ENCODE measurements at places on chromosomes 1 and 21. TPM values are rescaled to one million over a fixed set of nuclear protein-coding genes. Genes with fewer than 3 reads are reported as not detected.

The SLC5A9 gene
- total RNA-seq: not detected

The PADI2 gene
- 0.16 TPM for total RNA-seq

The CELA2A gene
- not detected for total RNA-seq

The SPATA17 gene
- total RNA-seq: 2.5 TPM

DNA sequence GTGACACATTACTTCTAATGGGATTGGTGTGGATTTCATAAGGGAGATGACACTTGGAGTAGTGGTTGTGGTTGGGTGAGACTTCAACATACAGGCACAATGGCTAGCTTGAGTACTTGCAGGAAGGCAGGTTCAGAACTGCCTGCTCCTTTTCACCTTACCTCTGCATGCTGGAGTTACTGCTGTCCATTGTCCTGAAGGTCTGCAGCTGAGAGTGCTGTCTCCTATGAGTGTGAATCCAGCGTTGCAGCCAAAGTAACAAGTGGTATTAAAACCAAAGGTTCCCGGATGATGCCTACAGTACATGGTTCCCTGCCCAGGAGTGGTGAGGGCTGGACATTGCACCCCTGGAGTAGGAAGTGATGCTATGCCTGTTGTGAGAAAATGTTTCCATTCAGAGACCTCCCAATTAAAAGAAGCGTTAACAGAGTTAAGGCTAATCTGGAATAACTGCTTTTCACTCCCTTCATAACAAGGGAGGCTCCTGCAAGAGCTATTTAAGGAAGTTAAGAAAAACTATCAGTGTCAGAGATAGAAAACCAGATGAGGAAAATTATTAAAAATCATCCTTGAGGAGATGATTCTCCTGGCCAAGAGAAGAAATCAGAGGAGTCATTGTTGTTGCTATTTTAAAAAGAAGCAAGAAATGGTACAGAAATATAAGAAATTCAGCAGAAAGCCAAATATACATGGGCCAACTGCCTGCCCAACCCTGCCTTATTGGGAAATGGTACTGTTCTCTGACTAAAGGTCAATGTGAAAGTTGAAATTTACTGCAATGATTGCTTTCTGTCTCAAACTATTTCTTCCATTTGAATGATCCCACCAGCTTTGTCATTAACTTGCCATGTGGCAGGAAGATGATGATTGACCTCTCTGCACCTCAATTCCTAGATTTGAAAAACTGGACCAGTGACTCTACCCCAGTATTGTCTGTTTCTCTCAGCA is 9.8 kb upstream of the F5 start:
- no peak for DNase-seq
- H3K4me1 ChIP-seq: no peaks in the 10 kb centered on the region
- no peaks in the 10 kb centered on the region for H3K36me3 ChIP-seq

DNA sequence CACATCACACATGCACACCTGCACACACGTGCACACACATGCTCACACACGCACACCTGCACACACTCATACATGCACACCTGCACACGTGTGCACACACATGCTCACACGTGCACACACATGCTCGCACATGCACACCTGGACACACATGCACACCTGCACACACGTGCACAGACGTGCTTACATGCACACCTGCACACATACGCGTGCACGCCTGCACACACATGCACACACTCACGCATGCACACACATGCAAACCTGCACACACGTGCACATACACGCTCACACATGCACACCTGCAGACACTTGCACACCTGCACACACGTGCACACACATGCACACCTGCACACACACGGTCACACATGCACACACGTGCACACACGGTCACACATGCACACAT is 32.6 kb downstream of the CFAP74 start:
- no peaks in the 10 kb centered on the region for H3K36me3 ChIP-seq
- H3K4me1 ChIP-seq: no peaks in the 10 kb centered on the region
- no peak overlapping the region for H3K27ac ChIP-seq
- no peak overlapping the region for H3K4me3 ChIP-seq
- DNase-seq: no peak

DNA sequence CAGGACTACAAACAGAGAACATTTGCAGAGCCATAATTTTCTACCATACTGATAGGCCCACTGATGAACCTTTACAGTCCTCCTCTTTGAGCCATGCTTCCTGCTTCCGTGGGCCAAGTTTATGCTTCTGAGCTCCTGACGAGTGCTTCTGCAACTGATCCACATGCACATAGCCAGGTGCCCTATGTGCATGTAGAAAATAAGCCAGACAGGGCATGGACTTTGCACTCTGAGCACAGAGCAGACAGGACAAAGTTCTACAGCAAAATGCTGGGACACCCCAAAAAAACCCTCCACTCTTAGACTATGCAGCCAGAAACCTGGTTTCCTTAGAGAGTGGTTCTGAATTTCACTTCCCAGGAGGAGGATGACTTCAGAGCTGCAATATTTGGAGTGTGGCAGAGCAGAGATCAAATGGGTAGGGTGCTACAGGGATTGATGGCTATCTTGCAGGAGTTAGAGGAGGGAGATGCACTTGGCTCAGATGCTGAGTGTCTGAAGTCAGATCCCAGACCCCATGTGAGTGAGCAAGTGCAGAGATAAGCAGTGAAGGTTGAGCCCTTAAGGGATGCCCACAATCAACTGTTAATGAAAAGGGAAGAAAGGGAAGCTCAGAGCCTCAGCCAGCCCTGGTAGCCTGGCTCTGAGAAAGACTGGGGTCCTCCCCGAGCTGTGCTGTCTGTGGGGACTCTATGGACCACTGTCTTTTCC is 230.9 kb downstream of the DUSP10 start:
- DNase-seq: no peak
- peaks cover 9% of the 10 kb centered on the region for H3K27me3 ChIP-seq
- no peaks in the 10 kb centered on the region for H3K4me1 ChIP-seq
- H3K36me3 ChIP-seq: no peaks in the 10 kb centered on the region
- H3K27ac ChIP-seq: no peak overlapping the region

DNA sequence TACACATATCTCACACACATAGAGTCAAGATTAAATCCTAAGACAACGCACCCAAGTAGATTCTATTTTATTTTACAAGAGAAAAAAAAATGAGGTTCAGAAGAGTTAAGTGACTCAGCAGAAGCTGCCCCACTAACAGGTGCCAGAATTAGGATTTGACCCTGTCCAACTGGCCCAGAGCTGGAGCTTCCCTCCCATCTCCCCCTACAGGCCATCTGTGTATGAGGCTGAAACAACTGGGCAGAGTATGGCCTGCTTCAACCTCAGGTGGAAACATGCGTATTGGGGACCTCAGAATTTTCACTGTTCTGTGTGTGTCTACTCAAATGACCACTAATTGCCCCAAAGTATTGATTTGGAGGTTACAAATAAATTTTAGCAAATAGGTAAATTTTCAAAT is 29.9 kb downstream of the PSMG1 start:
- DNase-seq: no peak
- H3K36me3 ChIP-seq: peaks cover 3% of the 10 kb centered on the region
- peaks cover 3% of the 10 kb centered on the region for H3K4me1 ChIP-seq
- no peak overlapping the region for H3K27ac ChIP-seq
- no peak overlapping the region for H3K4me3 ChIP-seq

DNA sequence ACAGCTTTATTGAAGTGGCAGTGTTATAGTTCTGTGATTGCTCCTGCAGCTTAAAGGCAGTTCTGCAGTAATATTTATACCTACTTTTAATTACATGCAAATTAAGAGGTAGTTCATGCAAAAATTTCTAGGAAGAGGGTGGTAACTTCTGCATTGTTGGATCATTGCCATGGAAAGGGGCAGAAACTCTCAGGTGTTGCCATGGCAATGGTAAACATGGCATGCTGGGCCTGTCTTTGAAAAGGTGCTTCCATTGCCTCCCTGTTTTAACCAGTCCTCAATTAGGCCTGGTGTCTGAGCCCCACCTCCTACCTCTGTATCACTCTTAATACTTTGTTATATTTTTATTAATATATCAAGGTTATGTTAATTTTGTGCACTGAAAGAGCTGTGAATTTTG is 104.7 kb downstream of the DISC1 start:
- no peak overlapping the region for H3K27ac ChIP-seq
- H3K27me3 ChIP-seq: no peaks in the 10 kb centered on the region
- no peak for DNase-seq
- H3K36me3 ChIP-seq: peaks cover 6% of the 10 kb centered on the region
- H3K4me3 ChIP-seq: no peak overlapping the region

DNA sequence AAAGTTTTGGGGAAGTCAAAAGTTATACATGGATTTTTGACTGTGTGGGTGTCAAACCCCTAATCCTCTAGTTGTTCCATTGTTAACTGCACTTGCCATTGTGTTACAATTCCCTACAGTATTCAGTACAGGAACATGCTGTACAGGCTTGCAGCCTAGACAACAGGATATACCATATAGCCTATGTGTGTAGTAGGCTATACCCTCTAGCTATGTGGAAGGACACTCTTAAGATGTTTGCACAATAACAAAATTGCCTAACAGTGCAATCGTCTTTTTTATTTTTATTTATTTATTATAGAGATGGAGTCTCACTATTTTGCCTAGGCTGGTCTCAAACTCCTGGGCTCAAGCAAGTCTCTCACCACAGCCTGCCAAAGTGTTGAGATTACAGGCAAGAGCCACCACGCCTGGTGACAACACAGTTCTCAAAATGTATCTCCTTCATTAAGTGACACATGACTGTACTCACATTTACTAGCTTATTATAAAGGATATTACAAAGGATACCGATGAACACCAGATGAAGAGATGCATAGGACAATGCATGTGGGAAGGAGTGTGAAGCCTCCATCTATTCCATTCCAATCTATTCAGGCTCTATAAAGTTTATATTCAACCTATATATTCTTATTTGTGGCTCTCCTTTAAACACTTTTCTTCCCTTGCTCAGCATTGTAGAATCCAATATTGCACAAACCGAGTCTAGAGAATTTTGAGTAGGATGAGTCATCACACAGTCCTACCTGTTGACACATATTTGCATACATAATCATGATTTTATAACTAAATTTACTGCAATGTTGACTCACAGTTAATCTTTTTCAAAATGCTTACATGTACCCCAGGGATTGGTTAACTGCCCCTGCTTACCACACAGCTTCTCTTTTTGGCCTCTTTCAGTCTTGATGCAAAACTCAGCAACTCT is 28.4 kb upstream of the CEP350 start:
- no peaks in the 10 kb centered on the region for H3K36me3 ChIP-seq
- no peaks in the 10 kb centered on the region for H3K27me3 ChIP-seq
- peaks cover 17% of the 10 kb centered on the region for H3K4me1 ChIP-seq
- H3K4me3 ChIP-seq: no peak overlapping the region
- DNase-seq: no peak

GRCh38 chr1:21534674-21535378 is 25.6 kb downstream of the ALPL start:
- H3K27me3 ChIP-seq: peaks cover 7% of the 10 kb centered on the region
- peak; percentile 28 for DNase-seq
- H3K27ac ChIP-seq: no peak overlapping the region
- peaks cover 8% of the 10 kb centered on the region for H3K4me1 ChIP-seq
- H3K36me3 ChIP-seq: no peaks in the 10 kb centered on the region

DNA sequence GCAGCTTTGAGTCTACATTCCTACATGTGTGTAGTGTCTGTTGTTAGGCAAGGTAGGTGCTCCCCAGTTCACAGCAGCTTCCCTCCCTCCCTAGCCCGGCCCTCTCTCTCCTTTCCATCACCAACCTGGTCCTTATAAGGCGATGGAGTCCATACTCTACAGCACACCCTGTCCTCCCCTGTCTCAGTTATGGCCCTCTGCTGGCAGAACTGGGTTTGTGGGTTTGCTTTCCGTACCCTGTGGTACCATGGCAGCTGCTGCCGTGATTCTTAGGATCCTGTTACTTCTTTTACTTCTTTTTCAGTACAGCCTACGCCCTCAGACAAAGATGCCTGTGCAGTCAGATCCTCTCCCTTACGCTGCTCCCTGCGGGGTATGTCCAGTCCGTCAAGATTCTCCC is 31.7 kb downstream of the AK5 start:
- no peak for DNase-seq
- H3K27ac ChIP-seq: no peak overlapping the region
- peaks cover 4% of the 10 kb centered on the region for H3K4me1 ChIP-seq
- H3K27me3 ChIP-seq: no peaks in the 10 kb centered on the region
- H3K4me3 ChIP-seq: no peak overlapping the region

- no peak overlapping the region for H3K27ac ChIP-seq
- peaks cover 19% of the 10 kb centered on the region for H3K4me1 ChIP-seq
- no peak for DNase-seq
- H3K4me3 ChIP-seq: no peak overlapping the region
- H3K27me3 ChIP-seq: no peaks in the 10 kb centered on the region
- no peaks in the 10 kb centered on the region for H3K36me3 ChIP-seq
Measured at GRCh38 chr1:109198745-109199144, 15.0 kb upstream of the SARS1 start.

GRCh38 chr1:73674945-73675561 is 522.9 kb downstream of the LRRIQ3 start:
- no peak overlapping the region for H3K4me3 ChIP-seq
- H3K27me3 ChIP-seq: no peaks in the 10 kb centered on the region
- H3K36me3 ChIP-seq: no peaks in the 10 kb centered on the region
- H3K4me1 ChIP-seq: no peaks in the 10 kb centered on the region

GRCh38 chr1:218494449-218494852 is 149.3 kb downstream of the TGFB2 start:
- H3K4me1 ChIP-seq: peaks cover 18% of the 10 kb centered on the region
- H3K4me3 ChIP-seq: no peak overlapping the region
- no peak for DNase-seq
- H3K27ac ChIP-seq: no peak overlapping the region
- H3K36me3 ChIP-seq: no peaks in the 10 kb centered on the region

DNA sequence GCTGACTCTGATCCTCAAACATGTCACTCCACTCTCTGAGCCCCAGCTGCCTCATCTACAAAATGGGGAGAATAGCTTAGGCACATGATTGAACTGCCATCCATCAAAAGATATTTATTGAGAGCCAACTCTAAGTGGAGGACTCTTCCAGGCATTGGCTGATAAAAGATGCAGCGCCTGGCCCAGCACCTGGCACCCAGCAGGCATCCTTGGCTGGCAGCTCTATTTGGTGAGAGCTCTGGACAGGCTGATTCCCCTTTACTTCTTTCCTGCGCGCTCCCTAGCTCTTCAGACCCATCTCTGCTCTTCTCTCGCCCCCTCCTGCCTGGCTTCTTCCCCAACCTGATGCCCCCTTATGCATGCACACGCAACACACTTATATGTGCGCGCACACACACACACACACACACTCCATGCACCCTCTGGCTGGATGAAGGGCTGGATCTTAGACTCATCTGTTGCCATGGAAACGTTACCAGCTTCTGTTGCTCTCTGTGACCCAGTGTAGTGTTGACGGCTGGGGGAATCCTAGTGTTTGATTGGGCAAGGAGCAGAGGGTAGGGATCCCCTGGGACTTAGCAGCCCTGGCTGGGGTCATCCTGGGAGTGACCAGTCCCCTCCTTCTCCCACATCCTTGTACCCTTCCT is 49.3 kb downstream of the VWA5B1 start:
- H3K27ac ChIP-seq: no peak overlapping the region
- no peak overlapping the region for H3K4me3 ChIP-seq
- no peak for DNase-seq
- peaks cover 47% of the 10 kb centered on the region for H3K27me3 ChIP-seq

Measured in neural crest cell (in vitro differentiated cells).